Activated T-cell treated with anti-CD3 and anti-CD28 coated beads, Interleukin-2, amount 50 U/mL, for 72 hours (primary cell): ENCODE measurements at places on chromosomes 5 and 9. TPM values are rescaled to one million over a fixed set of nuclear protein-coding genes. Genes with fewer than 3 reads are reported as not detected.

The ECPAS gene
- 118 TPM for total RNA-seq

The ACOT12 gene
- total RNA-seq = not detected

The SPATA6L gene
- total RNA-seq = 0.90 TPM

The SPAG8 gene
- total RNA-seq = 1.1 TPM

GRCh38 chr9:129666575-129666974 lies 1.1 kb downstream of the PRRX2 start:
- DNase-seq = no peak
